ENCODE measurements at places on chromosomes 16 and 17.

GRCh38 chr17:75308732-75309629 lies 19.7 kb upstream of the SLC25A19 start:
- DNase-seq, result no peak

- DNase-seq, result no peak
Measured at GRCh38 chr16:56748826-56749225, 18.9 kb downstream of the NUP93 start.

DNA sequence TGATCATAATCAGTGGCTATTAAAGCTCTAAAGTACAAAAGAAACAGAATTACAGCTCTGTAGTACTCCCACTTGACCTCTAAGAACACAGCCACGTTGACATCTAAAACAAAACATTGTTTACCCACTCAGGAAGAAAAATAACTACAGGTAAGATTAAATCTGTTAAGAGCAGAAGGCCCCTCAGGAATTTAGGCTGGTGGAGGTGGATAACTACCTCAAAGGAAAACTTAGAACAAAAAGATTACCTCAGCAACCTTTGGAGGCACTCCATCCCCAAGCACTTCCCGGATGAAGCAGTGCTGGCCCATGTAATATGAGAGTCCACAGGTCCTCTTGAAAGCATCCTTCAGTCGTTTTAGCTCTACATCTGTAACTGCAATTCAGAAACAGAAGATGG lies 46.7 kb downstream of the USP32 start:
- DNase-seq, result no peak

GRCh38 chr17:64628641-64629040 lies 33.5 kb downstream of the SMURF2 start:
- no peak for DNase-seq

DNA sequence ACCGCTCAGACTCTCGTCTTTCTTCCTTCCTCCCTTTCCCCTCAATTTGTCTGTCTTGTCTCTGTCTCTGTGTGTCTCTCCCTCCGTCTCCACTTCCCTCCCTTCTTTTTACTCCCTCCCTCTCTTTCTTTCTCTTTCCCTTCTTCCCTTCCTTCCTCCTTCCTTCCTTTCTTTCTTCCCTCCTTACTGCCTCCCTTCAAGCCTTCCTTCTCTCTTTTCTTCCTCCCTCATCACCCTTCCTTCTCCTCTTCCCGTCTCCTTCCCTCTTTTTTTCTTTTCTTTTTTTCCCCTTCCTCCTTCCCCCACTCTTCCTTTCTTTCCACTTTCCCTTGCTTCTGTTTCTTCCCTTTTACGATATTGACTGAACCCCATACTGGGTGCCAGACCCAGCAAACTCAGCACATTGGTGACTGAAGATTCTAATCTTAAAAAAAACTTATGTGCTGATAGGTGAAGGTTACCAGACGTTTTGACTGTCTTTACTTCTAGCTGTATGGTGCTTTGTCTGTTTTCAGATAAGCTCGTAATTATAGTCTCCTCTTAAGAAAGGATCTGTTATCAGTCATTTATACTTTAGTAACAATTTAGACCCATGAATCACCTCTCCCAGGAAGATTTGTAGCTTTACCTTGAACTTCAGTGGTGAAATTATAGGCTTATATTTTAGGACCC lies 481 bp upstream of the BRD7 start:
- DNase-seq, result no peak

DNA sequence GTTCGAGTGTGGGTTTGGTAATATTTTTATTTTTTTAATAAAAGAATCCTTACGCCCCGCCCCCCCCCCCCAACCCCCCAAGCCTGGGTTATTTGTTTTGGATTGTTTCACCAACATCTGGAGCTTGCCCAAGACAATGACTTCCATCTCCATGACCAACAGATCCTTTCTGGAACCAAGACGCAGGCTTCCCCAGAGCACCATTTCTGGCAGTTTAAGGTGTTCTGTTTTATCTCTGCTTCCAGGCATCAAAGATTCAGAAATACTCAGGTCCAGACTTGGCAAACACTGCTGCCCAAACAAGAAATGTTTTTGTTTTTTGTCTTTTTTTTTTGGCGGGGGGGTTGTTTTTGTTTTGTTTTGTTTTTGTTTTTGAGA lies 56.1 kb downstream of the PLXDC1 start:
- no peak for DNase-seq

DNA sequence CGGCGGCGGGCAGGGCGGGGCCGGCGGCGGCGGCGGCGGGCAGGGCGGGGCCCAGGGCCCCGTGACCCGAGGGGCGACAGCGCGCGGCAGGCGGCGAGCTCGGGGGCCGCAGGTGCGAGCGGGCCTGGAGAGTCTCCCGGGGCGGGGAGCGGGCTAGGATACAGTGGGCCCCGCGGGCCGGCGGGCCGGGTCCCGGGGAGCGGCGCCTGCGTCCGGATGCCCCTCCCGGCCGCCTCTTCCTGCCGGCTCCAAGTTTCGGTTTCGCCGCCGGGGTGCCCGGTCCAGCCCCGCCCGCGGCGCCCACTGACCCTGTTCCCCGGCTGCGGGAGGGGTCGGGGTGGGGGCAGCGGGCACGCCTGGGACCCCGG lies at the start of gene RNF213:
RNF213 (plus strand) TSS at position 62 of the 368 bp plus-strand sequence. CDS start 2,830 bp downstream, outside the sequence.
- DNase-seq, result no peak

- DNase-seq, result peak; percentile 19
Measured at GRCh38 chr16:4015275-4016004, 100.8 kb downstream of the ADCY9 start.

DNA sequence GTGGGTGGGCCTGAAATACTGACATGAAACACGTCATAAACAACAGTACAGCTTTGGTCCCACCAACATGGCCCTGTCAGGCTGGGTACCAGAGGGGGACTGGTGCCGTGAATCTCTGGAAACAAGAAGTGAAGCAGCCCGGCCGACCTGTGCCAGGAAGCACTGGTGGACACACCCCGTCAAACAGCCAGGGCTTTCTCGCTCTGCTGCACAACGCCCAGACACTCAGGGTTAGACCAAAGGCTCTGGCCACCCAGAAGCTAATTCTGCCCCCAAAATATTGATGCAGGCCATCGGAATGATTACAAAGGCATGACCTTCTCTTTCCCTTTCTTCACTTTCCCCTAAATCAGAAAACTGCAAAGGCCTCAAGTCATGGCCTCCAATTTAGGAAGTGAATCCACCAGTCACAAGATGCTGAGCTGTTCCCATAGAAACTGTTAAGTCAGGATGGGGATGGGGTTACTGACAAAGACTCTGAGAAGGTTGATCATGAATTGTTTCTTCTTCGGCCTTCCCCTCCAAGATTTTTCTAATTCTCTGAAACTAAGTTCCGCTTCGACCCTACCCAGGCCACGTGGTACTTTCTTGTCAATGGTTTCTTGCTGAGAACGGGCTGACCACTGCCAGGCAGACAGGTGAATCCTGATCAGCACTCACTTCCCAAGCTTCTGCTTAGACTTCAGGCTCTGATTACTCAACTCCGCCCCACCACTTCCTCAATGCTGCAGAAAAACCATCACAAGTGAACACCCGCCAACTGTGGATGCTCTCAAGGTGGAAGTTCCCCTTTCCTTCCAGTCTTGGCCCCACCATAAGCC lies 6.7 kb downstream of the PITPNA start:
- no peak for DNase-seq

DNA sequence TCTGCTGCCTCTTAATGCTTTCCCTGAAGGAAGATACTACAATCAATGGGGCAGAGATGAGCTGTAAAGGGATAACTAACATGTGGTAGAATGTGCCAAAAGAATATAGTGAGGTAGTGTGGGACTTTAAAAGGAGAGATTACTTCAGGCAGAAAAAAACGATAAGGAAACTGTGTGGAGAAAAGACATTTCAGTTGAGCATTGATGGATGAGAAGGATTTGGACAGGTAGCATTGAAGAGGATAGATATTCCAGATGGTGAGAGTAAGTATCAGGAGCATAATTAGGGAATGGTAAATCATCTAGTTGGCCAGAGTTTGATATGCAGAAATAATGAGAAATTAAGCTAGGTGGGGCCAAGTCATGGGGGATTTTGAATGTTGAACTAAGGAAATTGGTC lies 97.3 kb downstream of the NLK start:
- DNase-seq, result no peak

- DNase-seq, result no peak
Measured at GRCh38 chr16:65002265-65002664, 119.6 kb downstream of the CDH11 start.

GRCh38 chr16:58842746-58843145 lies 108.6 kb upstream of the GOT2 start:
- no peak for DNase-seq

DNA sequence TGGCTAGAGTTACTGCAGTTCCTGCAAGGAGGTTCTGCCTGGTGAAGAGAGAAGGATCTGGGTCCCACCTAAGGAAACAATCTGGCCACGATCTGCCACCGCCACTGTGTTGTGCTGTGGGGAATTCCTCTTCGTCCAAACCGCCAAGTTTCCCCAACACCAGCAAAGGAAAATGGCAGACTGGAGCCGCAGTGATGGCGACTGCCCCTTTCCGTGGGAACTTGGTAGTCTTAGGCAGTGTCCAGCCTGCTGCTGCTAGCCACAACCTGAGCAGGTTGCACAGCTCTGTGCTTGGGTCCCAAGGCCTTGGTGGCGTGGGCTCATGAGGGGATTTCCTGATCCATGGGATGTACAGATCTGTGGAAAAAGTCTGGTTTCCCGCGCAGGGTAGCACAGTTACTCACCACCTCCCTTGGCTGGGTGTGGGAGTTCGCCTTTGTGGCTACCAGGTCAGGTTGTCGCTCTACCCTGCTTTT lies 28.6 kb downstream of the NFATC3 start:
- no peak for DNase-seq

DNA sequence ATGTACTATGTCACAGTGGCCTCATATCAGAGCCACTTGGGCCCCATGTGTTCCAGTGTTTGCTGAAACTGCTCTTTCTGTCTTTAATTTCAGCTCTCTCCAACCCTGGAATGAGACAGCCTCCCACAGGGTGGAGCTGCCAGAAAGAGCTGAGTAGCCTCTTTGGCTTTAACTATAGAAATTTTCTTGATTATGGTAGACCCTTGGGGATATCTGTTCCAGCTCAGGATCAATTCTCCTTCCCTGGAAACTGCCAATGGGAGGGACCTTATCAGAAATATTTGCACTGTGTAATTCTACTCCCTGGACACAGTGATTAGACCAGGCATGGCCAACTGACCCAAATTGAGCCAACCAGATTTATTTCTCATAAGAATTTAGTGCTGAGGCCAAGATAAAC lies 39.0 kb upstream of the KDM8 start:
- no peak for DNase-seq

DNA sequence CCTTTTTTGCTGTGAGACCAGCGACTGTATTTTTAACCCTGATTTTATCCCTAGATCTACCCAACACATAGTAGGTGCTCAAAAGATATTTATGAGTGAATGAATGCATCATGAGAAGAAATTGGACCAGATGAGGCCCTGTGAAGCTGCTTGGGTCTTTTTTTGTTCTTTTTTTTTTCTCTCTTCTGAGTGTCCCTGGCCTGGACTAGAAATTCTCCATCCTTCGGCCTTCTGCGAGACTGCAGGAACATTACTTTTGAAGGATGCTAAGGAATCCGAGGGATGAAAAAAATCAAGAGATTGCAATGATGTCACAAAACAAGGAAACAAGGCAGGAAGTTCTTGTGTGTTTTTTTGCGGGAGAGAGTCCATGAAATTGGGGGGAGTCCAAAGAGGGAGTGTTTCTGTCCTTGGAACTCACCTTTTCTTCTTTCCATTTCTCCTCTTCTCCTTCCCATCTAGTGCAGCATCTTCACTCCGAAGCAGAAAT lies 560 bp upstream of the RUSF1 start:
- no peak for DNase-seq

- DNase-seq, result no peak
Measured at GRCh38 chr16:12496186-12496585, 307.5 kb downstream of the CPPED1 start.

- no peak for DNase-seq
Measured at GRCh38 chr17:40063187-40063771, 514 bp downstream of the THRA start.

- no peak for DNase-seq
Measured at GRCh38 chr17:47918006-47918405, 22.0 kb downstream of the SP2 start.

GRCh38 chr17:43578699-43579565 lies 32.8 kb upstream of the ETV4 start:
- no peak for DNase-seq

All from A549 (cell line).